ENCODE measurements at places on chromosomes 16 and 17. TPM values are rescaled to one million over a fixed set of nuclear protein-coding genes. Genes with fewer than 3 reads are reported as not detected.

DNA sequence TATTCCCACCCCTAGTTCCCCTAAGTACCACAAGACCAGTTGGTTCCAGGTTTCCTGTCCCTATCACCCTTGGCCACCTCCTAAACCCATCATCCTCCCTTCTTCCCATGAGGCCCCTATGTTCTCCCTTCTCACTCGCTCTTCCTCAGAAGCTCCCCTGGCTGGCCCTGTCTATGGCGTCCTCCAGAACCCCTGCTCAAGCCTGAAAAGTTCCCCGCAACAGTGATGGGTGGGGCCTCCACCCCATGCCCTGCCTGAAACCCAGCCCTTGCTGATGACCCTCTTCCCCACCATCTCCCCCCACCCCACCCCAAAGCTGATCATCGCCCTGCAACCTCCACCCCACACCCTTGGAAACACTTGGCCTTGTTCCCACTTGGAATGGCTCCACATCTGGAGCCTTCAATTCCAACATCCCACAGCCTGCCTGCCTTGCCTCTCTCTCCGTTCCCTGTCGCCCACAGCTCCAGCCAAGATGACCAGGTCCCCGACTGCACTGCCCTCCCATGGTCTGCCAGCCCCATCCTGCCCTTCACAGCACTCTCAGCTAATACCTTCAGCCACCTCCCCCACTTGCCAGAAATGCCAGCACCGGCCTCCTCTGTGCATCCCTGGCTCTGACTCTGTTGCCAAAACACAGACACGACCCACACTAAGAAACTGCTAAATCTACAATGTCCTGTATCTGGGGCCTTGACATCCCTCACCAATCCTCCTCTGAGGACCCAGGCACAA lies 10.5 kb downstream of the OSBPL7 start:
- no peak for DNase-seq

GRCh38 chr16:72987480-72987901 lies 60.4 kb downstream of the ZFHX3 start:
- no peak for DNase-seq

GRCh38 chr17:58580671-58581070 lies 66.2 kb upstream of the MTMR4 start:
- no peak for DNase-seq

DNA sequence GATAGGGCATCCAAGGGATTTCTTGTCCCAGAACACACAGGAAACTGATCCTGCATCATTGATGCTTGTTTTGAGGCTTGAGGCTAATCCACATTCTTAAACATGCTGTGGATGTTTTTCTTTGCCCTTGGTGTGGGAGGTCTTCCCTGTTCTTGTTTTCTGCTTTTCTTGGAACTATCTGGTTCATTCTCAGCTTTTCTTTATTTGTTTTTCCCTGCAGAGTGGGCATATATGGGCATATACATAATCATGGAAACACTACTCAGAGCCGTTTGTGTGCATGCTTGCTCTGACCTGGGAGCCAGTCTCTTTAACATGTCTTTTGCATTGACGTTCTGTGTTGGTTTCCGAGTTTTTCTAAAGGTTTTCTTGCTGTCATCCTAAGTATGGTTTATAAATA lies 300.0 kb downstream of the SNX29 start:
- DNase-seq = no peak

DNA sequence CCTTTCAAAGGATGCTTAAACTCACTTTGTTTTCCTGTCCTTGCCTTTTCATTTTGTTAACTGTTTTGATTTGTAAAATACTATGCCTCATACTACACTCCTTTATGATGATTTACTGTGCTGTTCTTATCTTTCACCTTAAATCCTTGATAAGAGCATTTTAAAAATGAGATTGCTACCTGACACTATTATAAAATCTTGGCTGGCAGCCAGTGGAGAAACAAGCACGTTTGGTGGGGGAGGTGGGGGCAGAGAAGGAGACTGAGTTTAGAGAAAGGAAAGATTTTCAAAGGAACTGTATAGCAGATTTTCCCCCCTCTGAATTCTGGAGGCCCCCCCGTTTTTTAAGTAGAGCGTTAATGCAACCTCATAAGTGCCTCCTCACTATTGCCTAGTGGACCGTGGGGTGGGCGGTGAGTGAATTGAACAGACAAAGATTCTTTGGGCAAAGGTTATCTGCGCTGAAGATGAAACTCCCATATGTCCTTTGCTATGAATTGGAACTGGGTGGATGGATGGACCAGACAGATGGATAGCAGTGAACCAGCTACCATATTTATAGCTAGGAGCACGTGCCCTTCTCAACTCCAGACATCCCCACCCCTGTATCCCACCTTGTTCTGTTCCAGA lies 200.2 kb downstream of the CCDC182 start:
- no peak for DNase-seq

DNA sequence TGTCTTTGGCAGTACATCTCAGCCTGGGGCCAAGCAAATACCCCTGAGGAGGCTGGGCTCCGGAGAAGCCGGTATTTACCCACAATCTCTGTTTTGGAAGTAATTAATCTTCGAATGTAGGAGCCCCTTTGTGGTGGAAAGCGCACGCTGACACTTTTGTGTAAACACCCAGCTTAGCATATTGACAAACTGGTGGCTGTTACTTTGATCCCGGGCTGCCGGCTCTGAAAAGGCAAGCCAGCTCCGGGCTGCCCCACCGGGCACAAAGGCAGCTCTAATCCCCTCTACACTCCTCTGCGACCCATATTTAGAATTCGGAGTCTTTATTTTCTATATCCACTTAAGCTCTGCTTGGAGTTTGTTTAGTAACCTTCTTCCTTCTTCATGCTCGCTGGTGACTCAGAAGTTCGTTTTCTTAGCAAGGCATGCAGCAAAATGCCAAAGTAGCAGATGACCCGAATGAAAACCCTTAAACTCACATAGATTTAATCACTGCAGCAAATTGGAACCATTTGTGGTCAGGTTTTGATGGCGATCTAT lies 144.0 kb upstream of the IRX3 start:
- DNase-seq = no peak

DNA sequence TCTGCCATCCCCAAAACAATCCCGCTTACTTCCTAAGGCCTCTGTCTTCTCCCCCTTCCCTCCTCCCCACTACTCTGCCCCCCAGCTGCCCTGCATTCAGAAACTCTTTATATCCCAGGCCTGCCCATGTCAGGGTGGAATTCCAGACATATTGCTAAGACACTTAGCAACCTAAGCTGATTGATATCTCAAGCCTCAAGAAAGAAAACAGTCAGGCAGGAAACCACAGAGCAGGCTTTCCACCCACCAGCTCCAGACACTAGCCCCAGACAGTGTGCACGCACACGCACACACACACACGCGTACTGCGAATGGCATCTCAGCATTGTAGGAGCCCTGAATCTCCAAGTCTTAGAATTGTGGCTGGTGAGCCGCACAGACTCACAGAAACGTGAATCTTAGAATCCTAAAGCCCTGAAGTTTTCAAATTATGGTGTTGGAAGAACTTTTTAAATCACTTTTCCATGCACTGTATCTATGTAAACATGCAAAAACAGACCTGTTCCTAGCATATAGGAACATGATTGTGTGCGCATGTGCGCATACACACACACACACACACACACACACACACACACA lies 8.8 kb upstream of the LPCAT2 start:
- no peak for DNase-seq

GRCh38 chr17:79994602-79995001 lies 41.1 kb downstream of the TBC1D16 start:
- DNase-seq = no peak

DNA sequence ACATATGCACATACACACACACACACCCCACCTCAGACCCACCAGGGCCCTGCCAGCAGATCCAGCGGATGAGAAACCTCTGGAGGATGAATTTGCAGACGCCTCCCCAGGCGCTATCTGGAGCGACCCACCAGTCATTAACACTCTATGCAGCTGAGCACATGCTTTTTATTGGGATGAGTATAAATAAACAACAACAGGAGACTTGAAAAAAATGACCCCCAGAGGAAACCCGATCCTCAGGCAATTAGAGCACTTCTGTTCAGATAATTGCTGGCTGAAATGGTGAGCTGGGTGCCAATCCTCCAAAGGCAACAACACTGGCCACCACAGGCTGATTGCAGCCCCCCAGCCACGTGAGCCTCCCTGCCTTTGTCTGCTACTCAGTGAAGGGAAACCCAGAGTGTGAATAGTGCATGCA lies 32.9 kb downstream of the DYNLRB2 start:
- no peak for DNase-seq

DNA sequence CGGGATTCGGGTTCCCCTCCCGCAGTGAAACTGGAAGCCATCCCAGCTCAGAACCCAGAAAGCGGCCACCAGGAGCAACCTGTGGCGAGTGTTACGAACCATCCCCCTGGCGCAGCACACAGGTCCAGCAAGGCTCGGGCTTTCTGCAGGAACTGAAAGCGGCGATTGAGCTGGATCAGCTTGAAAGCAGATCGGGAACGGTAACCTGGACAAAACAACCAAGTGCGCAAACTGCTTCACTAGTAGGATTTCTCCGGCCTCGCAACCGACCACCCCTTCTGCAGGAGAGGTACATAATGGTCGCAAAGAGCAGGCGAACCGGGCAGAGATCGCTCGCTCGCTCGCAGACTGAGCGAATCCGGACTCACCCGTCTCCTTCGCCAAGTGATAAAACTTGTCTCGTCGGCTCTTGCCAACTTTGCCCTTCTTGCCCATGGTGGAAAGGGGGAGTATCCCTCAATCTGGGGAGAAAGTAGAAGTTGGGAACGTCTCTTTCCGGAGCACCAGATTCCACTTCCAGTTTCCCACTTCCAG lies 696 bp upstream of the PSMC5 start:
- no peak for DNase-seq

- DNase-seq = no peak
Observed at GRCh38 chr16:69417520-69418199, 6.8 kb upstream of the CYB5B start.

DNA sequence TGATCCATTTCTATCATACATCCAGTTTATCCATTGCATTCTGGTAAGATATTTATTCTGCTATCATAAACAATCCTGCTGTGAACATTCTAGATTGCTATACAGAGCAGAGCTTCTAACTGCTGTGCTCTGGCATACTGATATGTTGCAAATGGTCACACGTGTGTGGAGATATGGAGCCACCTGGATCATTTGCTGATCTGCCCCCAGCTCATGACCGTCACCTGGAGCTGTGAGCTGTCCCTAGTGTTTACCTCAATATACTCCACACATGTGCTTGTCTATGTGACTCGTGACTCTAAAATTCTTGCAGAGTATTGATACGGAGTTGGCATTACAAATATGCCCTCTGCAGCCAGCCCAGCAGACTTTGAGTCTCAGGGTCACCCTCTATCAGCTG lies 164.5 kb upstream of the ZFHX3 start:
- no peak for DNase-seq

DNA sequence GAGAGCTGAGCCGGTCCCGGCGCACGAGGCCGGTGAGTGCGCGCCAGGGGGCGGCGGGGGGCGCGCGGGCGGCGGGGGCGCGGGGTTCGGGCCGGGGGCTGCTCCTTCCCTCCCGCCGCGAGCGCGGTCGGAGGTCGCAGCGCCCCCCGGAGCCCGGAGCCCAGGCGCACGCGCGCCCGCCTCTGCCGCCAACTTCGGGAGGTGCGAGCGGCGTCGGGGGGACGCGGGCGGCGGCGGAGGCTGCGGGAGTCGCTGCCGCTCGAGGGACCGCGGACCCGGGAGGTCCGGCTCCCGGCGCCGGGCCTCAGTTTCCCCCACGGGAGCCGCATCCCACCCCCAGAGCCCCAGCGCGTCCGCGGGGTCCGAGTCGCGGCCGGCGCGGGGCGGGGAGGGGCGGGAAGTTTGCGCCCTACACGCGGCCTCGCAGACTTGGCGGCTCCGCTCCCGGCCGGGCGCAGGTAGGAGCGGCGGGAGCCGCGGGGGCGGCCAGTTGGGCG lies at the start of gene PRR35:
Gene PRR35, plus strand, starts transcription at position 191 of the 497 bp plus-strand sequence. CDS start 2,901 bp downstream, outside the sequence.
- DNase-seq = no peak

GRCh38 chr16:77965346-77965745 lies 57.0 kb upstream of the CLEC3A start:
- no peak for DNase-seq

DNA sequence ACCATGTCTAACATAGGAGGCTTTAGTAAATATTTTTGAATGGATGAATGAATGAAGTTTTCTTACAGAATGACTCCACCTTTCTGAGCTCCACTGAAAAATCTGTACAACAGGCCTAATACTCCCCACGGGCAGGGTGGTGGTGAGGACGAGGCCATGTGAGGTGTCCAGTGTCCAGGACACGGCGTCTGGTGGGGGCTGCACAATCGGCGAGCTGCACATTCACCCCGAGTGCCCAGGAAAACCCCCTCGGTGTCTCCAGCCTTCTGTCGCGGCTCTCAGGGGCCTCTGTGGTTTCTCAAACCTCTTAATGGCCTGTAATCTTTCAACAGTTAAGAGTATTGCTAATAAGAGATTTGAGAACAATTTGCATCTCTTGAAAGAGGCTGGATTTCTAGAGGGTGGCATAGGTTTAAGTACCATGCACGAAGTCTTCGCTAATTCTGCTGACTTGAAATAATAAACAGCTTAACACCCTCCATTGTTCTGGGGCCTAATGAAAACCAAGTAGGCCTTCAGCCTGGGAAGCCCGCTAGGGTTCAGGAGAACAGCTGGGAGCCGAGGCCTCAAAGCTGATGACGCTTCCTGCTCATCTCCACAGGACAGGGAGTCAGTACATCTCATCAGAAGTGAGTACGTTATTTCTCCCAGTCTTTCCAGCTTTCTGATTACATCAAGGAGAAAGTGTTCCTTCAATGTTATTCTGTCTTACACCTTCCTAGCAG lies 304.6 kb upstream of the FOXF1 start:
- DNase-seq = no peak

DNA sequence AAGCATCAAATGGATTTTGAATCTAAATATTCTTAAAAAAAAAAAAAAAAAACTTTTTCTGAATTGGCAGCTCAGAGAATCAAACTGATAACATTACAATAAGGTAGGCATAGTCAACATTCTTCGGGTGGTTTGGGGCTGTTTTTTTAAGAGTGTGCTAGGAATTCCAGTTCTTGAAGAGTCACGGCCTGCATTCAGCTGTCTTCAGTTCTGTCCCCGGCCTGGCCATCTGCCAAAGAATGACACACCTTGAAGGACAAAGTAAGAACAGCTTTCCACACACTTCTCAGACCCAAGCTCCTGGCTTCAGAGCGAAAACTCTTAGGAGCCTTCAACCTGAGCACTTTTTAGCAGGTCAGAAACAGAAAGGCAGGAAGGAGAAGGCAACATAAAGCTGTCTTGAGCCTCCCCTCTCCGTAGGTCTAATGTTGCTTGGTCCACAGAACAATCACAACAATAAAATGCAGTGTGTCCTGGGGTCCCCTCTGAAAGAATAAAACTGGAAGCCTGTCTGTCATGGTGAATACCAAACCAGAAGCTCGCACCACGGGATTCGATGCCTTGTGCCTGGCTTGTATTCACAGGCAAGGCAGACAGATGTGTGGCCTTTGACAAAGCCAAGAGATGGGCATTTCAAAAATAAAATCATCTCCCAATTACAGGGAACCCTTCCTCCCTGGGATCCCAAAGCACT lies 524.4 kb upstream of the ZFHX3 start:
- DNase-seq = peak; percentile 45

Gene CHST6
- 0.81 TPM for polyA plus RNA-seq

Gene ZNF771
- 4.7 TPM for polyA plus RNA-seq

Gene TSPAN10
- 6.6 TPM for polyA plus RNA-seq

Gene CFAP119
- 12.8 TPM for polyA plus RNA-seq

Gene MRPL10
- polyA plus RNA-seq = 54.0 TPM

Gene DHODH
- polyA plus RNA-seq = 14.6 TPM

Gene TBC1D3H
- not detected for polyA plus RNA-seq

Gene ITGAX
- 0.39 TPM for polyA plus RNA-seq
